ENCODE measurements at places on chromosomes 2 and 18. TPM values are rescaled to one million over a fixed set of nuclear protein-coding genes. Genes with fewer than 3 reads are reported as not detected.
A peak's percentile ranks its signal among the peaks of the same experiment; 100 is the strongest.

The DSG1 gene
- not detected for total RNA-seq

- H3K4me1 ChIP-seq: peaks cover 20% of the 10 kb centered on the region
- no peak overlapping the region for H3K27ac ChIP-seq
- peak; percentile 38 for DNase-seq
- H3K27me3 ChIP-seq: no peaks in the 10 kb centered on the region
- peaks cover 2% of the 10 kb centered on the region for H3K36me3 ChIP-seq
These were observed 232.9 kb downstream of the GULP1 start for GRCh38 chr2:188524519-188525113.

- H3K36me3 ChIP-seq: no peaks in the 10 kb centered on the region
- no peak overlapping the region for H3K27ac ChIP-seq
- no peak overlapping the region for H3K4me3 ChIP-seq
- no peak for DNase-seq
- peaks cover 38% of the 10 kb centered on the region for H3K4me1 ChIP-seq
These were observed 35.0 kb downstream of the YES1 start for GRCh38 chr18:777021-777420.

DNA sequence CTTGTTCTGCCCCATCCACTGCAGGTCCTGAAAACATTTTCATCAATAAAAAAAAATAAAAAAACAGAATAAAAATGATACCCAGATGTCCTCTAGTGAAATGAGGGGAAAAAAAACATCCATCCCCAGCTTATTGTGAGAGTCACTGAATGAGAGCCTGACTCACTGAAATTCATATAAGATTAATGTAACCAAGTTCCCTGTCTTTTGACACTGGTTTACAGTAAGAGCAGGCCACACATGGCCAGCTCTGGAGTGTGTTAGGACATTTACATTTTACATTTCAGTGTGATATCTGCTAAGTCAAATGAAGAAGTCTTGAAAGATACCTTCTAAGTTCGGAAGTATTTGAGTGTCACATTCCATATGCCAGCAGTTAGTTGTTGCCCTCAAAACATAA lies 21.1 kb upstream of the IL18R1 start:
- no peak for DNase-seq
- H3K4me3 ChIP-seq: no peak overlapping the region
- H3K27ac ChIP-seq: no peak overlapping the region
- H3K27me3 ChIP-seq: no peaks in the 10 kb centered on the region
- H3K4me1 ChIP-seq: no peaks in the 10 kb centered on the region

DNA sequence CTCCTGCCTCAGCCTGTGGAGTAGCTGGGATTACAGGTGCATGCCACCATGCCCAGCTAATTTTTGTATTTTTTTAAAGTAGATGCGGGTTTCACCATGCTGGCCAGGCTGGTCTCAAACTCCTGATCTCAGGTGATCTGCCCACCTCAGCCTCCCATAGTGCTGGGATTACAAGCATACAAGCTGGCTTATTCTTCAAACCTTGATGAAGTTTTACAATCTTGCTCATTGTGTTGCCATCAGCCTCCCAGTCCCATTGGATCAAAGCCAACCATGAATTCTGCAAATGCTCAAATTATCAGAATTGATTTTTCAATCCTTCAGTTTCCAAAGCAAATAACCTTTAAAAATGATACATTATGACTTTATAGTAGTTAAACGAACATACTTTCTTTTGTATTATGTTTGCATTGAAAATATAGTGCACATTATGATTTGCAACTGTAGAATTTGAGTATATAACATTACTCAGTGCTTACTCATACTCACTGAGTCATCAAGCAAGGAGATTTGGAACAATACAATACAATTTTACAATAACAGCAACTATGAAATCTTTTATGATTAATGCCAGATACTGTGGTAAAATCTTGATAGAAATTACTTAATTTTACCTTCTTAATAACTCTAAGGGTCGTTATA lies 1491.9 kb upstream of the CELF4 start:
- no peak overlapping the region for H3K27ac ChIP-seq
- no peaks in the 10 kb centered on the region for H3K27me3 ChIP-seq
- peaks cover 15% of the 10 kb centered on the region for H3K4me1 ChIP-seq
- H3K36me3 ChIP-seq: peaks cover 3% of the 10 kb centered on the region
- H3K4me3 ChIP-seq: no peak overlapping the region

DNA sequence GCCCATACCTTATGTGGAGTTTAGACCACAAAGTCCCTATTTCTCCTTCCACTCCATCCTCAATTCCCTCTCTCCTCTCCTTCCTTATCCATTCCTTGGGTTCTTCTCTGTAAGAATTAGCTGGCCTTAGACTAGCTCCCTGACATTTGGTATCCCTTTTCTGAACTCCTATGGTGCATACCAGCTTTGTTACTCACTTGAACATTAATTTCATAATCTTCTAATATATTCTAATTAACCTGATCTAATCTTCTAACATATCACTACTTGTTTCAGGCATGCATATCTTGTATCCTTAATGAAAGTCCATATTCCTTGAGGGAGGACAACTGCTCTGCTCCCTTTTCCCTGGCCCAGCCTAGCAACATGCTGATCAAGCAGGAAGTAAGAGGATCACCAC lies 66.4 kb downstream of the EHD3 start:
- H3K4me1 ChIP-seq: no peaks in the 10 kb centered on the region
- DNase-seq: no peak
- H3K27me3 ChIP-seq: peaks cover 6% of the 10 kb centered on the region
- H3K36me3 ChIP-seq: no peaks in the 10 kb centered on the region
